Heart right ventricle (tissue), 16 donors: ENCODE measurements at places on chromosomes 2 and 18. TPM values are rescaled to one million over a fixed set of nuclear protein-coding genes. Genes with fewer than 3 reads are reported as not detected.
A peak's percentile ranks its signal among the peaks of the same experiment; 100 is the strongest.

DNA sequence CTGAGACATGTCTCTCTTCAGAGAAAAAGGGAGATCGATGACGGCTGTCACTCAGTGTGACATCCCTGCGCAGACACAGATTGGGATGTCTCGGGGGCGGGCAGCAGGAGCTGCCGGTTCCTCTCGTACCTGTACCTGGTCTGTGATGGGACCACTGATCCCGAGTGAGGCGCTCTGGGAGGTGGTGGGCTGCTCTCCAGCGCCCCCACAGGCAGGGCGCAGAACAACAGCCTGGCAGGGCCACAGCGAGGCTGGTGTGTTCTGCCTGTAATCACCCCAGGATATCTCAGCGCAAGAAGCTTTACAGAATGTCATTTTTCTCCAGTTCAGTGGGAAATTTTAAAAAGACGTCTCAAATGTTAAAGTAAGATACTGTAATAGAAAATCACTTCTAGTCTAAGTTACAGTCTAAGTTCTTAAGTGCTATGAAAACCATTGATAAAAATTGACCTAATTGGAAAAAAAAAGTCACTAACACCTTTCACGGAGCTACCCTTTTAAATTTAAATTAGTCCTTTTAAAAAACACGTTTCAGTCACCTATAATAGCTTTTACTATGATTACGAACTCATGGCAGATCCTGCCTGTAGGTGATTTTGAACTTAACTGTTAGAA, 189.8 kb downstream of the SNTG2 start:
- no peaks in the 10 kb centered on the region for H3K36me3 ChIP-seq
- no peak overlapping the region for H3K4me3 ChIP-seq
- peaks cover 14% of the 10 kb centered on the region for H3K27me3 ChIP-seq
- H3K4me1 ChIP-seq: peaks cover 23% of the 10 kb centered on the region
- peak overlapping the region; percentile 28 for H3K27ac ChIP-seq

Gene ALKAL2
- 4.8 TPM for total RNA-seq

Gene ANKRD30B
- not detected for total RNA-seq

Gene FAM228A
- total RNA-seq: 0.27 TPM

- DNase-seq: no peak
- no peak overlapping the region for H3K27ac ChIP-seq
- H3K36me3 ChIP-seq: no peaks in the 10 kb centered on the region
- H3K4me1 ChIP-seq: no peaks in the 10 kb centered on the region
- no peaks in the 10 kb centered on the region for H3K27me3 ChIP-seq
Measured at GRCh38 chr18:686339-687111, 25.9 kb downstream of the ENOSF1 start.

DNA sequence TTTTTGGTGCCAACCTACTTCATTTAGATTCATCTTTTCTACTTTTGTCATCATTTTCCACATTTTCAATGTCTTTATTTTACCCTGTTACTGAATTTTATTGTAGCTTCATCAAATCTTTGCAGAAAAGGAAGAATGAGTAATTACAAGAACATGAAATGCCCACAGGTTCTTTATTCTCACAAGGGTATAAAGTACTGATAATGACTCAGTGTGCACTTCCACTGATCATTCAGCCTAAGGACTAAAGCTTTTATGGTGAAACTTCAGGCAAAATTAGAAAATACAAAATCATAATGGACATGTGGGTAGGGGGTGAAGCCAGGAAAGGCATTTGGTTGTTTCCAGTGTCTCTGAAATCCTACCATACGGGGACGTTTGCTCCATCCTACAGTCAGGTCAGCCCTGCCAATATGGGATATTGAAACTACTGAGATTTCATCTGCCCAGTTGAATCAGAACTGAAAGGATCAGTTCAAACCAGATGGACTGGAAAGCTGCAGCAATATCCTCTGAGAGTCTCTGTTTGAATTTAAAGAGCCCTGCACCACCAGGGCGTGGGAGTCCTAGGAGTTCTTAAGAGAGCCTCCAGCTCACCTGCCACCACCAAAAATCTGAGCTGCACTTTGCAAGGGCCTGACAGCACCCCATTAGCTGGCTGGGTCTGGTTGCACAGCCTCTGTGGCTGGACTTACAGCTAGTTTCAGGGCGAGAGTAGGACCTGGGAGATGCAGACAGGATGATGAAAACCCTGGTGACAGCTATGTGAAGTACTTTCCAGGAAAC, 390.4 kb downstream of the CMPK2 start:
- no peaks in the 10 kb centered on the region for H3K36me3 ChIP-seq
- no peak overlapping the region for H3K27ac ChIP-seq
- H3K4me3 ChIP-seq: no peak overlapping the region
- H3K27me3 ChIP-seq: peaks cover 16% of the 10 kb centered on the region
- H3K4me1 ChIP-seq: no peaks in the 10 kb centered on the region

GRCh38 chr2:35501076-35501475, 854.5 kb upstream of the CRIM1 start:
- no peaks in the 10 kb centered on the region for H3K4me1 ChIP-seq
- no peak overlapping the region for H3K27ac ChIP-seq

DNA sequence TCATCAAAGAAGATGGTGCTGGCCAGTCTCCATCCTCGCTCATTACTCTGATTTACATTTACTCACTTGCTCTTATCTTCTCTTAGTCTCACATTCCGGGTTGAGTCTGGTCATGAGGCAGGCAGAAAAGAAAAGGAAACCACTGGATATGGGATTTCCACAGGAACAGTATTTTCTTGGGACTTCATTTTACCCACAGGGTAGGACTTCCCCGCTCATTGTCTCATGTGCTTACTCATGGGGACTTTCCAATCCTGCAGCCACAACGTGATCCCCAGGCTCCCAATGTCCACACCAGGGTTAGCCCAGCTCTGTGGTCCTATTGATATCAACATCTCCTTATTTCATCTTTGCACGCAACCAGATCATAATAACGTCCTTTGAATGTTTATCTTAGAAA, 373.8 kb downstream of the TMEM182 start:
- no peaks in the 10 kb centered on the region for H3K36me3 ChIP-seq
- no peak overlapping the region for H3K4me3 ChIP-seq
- no peak for DNase-seq
- H3K27ac ChIP-seq: no peak overlapping the region
- H3K27me3 ChIP-seq: no peaks in the 10 kb centered on the region
